ENCODE measurements at places on chromosomes 2 and 18.

DNA sequence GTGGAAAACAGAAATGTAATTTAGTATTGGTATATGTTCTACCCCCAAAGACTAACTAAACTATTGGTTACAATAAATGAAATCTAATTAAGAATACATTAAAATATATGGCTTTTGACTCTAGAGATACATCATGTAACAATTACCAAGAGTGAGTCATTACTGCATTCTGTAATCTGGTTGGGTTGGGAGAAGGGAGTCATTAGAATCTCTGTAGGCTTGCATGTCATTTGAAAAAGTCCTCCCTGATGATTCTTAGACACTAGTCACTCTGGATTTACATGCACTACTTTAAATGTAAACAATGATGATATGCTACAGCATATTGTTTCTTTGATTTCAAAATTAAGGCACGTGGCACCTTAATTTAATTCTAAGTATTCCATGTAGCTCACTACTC is 293.4 kb upstream of the CHST9 start:
- DNase-seq: no peak

DNA sequence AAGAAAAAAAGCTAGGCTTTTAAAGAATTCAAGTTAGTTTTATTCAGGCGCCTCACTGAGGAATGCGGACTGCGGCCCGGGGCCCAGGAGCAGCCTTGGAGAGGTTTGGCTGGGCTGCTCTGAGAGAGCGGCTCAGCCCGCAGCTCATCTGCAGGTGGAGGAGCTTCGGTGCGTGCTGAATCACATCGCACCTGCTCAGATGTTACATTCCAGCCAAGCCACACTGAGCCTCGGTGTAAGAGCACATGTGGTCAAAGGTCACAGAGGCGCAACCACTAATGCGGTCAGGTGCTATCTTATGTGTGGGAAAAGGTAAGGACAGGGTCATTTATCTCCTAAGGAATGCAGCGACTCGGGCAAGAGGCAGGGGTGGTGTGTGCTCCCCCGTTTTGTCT is 17.1 kb upstream of the CNDP1 start:
- no peak for DNase-seq

DNA sequence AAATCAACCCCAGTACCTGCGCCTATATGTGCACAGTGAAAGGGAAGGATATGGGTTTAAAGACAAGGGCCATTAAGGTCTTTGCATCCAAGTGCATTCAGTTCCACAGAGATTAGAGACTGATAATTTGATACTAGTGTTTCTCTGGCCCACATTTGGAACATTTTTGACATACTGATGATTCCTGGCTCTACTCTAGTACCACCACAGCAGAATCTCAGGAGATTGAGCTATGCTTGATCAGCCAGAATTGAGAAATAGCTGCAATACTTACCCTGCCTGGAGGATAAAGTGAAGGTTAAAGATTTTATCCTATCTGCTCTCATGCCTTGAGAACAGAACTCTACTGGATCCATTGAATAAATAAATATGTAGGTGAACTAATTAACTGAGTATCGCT is 1267.8 kb downstream of the SUCLG1 start:
- DNase-seq: no peak

DNA sequence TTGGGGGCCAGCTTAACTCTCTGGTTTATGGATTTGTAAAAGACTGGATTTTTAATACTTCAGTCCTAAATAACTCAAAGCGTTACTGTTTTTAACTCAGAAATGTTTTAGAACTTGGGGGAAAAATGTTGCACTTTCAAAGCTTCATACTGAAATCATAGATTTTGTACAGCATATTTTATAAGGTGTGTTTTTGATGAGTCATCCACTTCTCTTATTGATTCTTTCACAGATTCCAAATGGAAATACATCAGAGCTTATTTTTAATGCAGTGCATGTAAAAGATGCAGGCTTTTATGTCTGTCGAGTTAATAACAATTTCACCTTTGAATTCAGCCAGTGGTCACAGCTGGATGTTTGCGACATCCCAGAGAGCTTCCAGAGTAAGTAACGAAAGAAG is 28.9 kb downstream of the MALT1 start:
- no peak for DNase-seq

GRCh38 chr2:38152035-38152434 is 76.1 kb upstream of the CYP1B1 start:
- no peak for DNase-seq

DNA sequence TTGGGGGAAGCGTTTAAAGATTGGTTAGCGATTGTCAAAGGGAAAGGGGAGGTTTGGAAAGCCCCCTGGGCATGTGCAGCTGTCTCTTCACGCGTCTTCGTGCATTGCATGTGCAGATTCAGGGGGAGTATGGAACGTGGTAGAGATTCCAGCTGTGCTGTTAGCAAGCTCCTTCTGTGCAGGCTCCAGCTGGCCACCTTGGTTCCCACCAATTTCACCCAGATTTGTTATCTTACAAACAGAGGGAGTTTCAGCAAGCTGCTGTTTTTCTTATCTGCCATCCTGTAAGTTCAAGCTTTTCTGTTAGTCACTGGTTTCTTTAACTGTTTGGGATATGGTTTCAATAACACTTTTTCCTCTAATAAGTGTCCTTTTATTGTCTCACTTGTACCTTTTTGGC is 30.4 kb downstream of the FARP2 start:
- DNase-seq: no peak

GRCh38 chr2:23589739-23590138 is 204.8 kb downstream of the KLHL29 start:
- no peak for DNase-seq

DNA sequence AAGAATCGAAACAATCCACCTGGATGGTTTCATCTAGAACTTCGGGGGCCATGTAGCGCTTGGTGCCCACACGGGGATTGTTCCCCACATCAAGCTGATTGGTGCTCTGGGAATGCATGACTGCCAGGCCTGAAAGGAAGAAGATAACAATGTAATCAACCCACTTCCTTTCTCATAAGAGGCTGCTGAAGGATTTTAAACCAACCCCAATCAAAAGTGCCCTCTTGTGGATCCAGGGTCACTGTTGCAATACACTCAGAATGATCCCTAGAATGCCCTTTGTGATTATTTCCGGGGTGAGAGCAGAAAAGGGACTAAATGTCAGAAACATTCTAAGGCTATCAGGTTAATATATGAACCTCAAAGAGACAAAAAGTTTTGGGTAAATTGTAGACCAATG is 115.2 kb downstream of the ACVR1 start:
- no peak for DNase-seq

DNA sequence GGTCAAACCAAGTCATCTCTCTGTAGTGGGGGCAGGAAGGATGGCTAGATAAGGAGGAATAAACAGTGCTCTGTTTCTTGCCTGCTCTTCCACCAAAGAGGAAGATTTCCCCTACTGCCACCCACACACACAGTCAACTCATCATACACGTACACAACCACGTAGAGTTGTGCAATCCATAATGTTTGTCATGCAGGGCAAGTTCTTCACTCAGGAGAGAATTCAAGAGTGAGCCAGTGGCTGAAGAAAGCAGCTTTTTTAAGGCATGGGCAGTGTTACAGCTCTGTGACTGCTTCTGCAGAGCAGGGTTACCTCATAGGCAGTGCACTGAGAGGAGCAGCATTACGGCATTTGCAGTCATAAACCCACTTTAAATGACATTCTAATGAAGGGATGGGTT is 283.0 kb downstream of the RND3 start:
- DNase-seq: no peak

DNA sequence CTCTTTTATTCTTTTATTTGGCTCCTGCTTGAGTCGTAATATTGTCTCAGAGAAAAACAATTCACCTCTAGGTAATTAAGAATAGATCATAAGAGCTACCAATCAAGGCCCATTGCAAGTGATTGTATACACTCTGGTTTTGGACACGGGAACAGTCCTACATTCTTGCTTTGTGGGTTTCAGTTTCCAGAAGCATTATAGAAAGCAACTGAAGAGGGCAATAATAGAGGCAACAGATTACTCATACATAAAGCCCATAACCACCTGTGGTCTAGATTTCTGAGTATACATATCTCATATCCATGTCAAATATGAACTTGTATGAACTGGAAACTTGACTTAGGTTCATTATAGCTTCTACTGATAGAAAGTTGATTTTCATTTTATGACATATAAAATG is 65.4 kb downstream of the DIS3L2 start:
- no peak for DNase-seq

- no peak for DNase-seq
Measured at GRCh38 chr2:88097891-88098557, 29.8 kb downstream of the FABP1 start.

GRCh38 chr18:45635893-45636509 is 20.7 kb downstream of the SLC14A2 start:
- DNase-seq: no peak

GRCh38 chr2:236169741-236170589 is 1.8 kb upstream of the GBX2 start:
- DNase-seq: no peak

GRCh38 chr2:215002500-215002899 is 135.9 kb downstream of the ABCA12 start:
- no peak for DNase-seq

GRCh38 chr18:64765908-64766307 is 617.0 kb upstream of the LINC00305 start:
- DNase-seq: no peak

DNA sequence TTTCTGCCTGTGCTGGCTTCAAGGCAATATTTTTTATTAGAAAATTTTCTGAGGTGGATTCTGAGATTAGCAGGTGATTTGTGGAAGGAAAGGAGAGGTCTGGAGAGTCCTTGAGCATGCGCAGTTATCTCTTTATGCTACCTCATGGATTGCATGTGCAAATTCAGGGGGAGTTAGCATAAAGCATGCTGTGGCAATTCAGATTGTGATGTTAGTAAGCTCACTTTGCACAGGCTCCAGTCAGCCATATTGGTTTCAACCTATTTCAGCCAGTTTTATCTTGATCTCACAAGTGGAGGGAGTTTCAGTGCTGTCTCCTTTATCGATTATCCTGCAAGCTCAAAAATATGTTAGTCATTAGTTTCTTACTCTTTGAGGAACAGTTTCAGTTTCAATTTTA is 2012.3 kb upstream of the PIK3C3 start:
- DNase-seq: no peak

GRCh38 chr18:13482618-13482945 is 243.8 kb downstream of the FAM210A start:
- no peak for DNase-seq

DNA sequence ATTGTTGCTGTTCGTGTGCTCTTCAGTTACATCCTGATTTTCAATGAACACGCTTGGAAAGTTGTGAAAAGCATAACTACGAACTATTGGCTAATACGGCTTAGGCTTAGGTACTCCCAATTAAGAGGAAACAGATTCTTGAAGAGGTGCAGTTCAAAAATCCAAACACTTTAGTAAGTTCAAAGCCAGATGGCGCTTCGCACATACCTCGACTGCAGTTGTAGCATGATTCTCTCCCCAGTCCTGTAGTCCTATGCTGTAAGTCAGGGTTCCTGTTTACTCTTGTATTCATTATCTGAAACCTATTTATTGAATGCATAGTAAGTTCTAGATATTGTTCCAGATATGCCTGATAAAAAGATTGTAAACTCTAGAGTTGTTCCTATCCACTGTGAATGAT is 165.2 kb downstream of the TRIB2 start:
- no peak for DNase-seq

DNA sequence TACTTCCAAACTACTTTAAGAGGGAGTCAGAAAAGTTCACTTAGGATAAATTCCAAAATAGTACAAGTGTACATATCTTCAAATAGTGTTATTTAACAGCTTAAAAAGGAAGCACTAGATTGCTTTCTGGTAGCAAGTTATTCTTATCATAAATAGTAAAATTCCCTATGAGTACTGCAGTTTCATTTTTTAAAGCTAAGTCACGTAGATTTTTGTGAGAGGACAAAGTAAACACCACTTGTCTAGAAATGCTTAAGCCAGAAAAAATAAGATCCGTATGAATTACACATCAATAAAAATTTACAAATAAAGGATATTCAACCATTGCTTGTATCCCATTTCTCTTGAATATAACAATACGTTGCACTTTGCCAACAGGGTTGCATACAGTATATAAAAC is 19.2 kb downstream of the HNRNPLL start:
- DNase-seq: no peak

- no peak for DNase-seq
Measured at GRCh38 chr18:23145621-23146020, 10.3 kb downstream of the CABLES1 start.

- DNase-seq: no peak
Measured at GRCh38 chr2:17680119-17680518, 73.5 kb downstream of the SMC6 start.

DNA sequence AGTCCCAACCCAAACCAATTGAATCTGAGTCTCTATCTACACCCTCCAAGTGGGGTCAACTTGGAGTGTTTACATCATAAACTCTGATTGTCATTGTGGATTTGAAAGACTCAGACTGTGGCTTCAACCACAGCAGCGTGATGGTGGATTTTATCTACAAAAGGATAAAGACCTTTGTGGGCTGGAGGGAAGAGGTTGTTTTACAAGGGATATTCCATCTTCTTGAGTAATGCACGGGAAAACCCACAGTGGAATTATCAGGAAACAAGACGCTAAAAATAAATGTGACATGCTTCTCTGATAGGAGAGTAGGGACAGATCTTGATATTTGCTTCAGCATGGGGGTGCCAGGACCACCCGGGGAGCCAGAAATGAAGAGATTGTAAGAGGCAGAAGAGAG is 93.5 kb downstream of the LPIN1 start:
- DNase-seq: no peak

- no peak for DNase-seq
Measured at GRCh38 chr2:195214072-195214471, 443.0 kb upstream of the SLC39A10 start.

GRCh38 chr2:58035352-58035751 is 11.3 kb upstream of the VRK2 start:
- DNase-seq: no peak

GRCh38 chr2:38394041-38394440 is 17.0 kb upstream of the ATL2 start:
- no peak for DNase-seq

GRCh38 chr2:133753665-133754064 is 185.4 kb upstream of the NCKAP5 start:
- DNase-seq: no peak

GRCh38 chr2:45004562-45005191 is 4.6 kb downstream of the SIX2 start:
- no peak for DNase-seq

DNA sequence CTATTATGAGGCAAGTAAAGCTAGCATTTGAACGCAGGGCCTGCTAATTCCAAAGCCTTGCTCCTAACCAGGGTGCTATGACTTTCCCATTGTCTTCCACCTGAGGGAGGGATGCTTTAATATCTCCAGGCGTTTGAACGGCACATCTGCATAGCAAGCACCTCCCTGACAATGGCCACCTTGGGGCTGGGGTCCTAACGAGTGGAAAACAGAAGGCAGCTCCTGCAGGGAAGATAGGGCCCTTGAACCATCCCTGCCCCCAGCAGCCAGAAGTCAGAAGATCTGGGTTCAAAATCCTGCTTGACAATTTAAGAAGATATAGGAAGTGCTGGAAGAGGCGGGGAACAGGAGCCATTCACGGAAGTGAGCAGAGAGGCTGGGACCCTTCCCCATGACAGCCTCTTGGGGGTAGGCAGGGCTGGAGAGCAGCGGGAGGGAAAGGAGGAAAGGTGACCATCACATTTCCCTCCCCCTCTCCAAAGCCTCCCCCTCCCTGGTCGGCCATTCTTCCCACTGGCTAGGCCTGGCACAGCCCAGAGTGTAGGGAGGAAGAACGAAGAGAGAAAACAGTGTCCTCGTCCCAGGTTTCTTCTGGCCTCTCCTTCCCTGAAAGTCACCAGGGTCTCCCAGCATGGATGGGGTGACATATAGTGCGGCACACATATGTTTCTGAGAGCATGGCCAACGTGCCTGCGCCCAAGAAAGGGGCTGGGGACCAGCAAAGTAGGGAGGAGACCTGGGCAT is 73.5 kb downstream of the EMX1 start:
- DNase-seq: no peak
